ENCODE measurements at places on chromosomes 13 and 19.
A peak's percentile ranks its signal among the peaks of the same experiment; 100 is the strongest.

DNA sequence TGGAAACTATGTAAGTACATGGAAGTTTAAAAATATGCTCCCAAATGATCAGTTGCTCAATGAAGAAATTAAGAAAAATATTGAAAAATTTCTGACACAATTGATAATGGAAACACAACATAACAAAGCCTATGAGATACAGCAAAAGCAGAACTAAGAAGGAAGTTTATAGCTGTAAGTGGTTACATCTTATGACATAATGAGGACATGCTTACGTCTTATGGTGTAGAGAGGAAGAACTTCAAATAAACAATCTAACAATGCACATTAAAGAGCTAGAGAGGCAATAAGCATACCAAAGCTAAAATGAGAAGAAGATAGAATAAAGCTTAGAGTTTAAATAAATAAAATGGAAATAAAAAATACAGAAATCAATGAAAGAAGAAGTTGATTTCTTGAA, 50.0 kb upstream of the CEACAM21 start:
- no peak for DNase-seq

GRCh38 chr19:41882568-41883462, at the start of gene ARHGEF1:
Gene ARHGEF1 (plus strand): TSS chr19:41883184. CDS start chr19:41888083, 4,899 bp downstream.
- peak; percentile 4 for DNase-seq

DNA sequence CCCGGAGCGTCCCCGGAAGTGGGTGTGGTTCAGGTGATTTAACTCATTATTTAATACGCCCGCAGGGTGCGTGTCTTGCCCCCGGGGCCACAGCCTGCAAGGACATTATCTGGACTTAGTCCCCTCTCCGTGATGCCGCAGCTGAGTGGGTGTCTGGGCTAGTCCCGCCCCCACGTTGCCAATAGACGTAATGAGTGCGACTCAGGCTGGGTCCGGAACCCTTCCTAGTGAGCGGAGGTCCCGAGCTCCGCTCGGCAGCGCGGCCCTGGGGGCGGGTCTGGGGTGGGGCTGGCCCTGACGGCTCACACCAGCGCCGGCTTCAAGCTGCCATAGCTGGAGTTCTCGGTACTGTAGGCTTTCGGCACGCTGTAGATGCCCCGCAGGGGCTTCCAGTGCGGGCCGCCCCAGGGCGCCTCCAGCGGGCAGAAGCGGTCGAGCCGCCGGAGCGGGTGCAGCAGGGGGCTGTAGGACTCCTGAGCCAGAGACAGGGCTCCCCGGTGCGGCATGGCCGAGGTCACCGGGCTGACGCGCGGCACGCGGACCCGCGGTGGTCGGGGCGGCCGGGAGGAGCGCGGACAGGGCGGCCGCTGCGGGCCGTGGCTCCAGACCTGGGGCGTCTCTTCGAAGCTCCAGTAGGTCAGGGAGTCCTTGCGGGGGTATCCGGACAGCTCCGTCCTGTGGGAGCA, 918 bp upstream of the LHB start:
- no peak for DNase-seq

DNA sequence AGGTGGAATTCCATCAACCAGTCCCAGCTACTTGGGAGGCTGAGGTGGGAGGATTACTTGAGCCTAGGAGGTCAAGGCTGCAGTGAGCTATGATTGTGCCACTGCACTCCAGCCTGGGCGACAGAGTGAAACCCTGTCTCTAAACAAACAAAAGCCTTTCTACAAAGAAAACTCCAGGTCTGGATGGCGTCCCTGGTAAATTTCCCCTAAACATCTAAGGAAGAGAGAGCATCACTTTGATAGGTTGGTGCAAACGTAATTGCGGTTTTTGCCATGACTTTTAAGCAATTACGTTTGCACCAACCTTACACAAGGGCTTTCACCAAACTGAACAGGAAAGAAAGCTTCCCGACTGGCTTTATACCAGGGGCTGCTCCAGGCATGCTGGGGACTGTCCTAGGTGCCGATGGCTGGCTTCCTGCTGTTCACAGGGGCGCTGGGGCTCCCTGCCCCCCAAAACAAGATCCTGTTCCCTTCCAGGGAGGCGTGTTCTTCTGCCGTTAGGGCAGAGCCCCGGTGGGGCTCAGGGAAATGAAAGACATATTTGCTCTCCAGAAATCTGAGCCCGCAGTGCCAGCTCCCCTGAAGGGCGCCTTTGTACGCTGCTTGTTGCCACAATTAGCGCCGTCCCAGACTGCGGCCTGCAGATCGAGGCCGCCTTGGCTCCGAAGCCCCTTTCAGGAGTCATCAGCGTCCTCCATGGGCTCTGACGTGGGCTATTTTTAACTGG, 38.7 kb upstream of the KLF2 start:
- DNase-seq: peak; percentile 9

DNA sequence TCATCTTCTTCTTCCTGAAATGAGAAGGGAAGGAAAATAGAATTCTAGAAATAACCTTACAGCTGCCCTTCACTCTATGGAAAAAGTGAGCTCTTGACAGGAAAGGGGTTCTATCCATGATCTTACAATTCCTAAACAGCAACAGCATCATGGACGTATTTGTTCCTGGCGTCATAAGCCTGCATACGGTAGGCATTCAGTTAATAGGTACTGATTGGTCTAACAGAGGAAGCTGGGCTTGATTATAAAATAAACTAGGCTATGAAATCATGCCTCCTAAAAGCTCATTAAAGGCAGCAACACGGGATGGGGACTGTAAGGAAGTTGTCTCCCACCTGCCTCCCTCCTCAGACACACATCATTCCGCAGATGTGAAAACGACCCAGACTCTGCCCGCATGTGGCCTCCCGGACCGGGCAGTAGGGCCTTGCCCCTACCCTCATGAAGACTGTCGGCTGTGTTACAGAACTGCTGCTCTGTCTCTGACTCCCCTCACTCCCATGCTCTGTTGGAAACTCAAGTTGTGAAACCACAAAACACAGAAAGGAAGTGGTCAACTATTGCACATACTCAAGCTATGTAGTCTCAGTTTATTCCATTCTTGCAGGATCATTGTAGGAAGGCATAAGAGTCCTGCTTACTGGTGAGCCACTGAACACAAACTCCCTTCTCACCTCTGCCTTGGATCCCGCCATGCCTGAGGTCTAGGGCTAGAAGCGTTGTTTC, 129.8 kb downstream of the DLEU7 start:
- DNase-seq: no peak

- DNase-seq: no peak
Observed at GRCh38 chr19:5225486-5226345, 114.9 kb downstream of the PTPRS start.
